ENCODE measurements at places on chromosomes 1 and 21. TPM values are rescaled to one million over a fixed set of nuclear protein-coding genes. Genes with fewer than 3 reads are reported as not detected.

The HPCAL4 gene
- total RNA-seq = 2.2 TPM

GRCh38 chr1:44672254-44672955 lies 1.9 kb downstream of the TMEM53 start:
- H3K27ac ChIP-seq = no peak overlapping the region
- no peak overlapping the region for H3K4me3 ChIP-seq
- no peaks in the 10 kb centered on the region for H3K36me3 ChIP-seq
- H3K4me1 ChIP-seq = peaks cover 19% of the 10 kb centered on the region
- no peaks in the 10 kb centered on the region for H3K27me3 ChIP-seq
- no peak for DNase-seq

- H3K27me3 ChIP-seq = no peaks in the 10 kb centered on the region
- H3K36me3 ChIP-seq = peaks cover 3% of the 10 kb centered on the region
- H3K4me3 ChIP-seq = no peak overlapping the region
- no peaks in the 10 kb centered on the region for H3K4me1 ChIP-seq
- DNase-seq = no peak
These were observed 165.8 kb downstream of the LYPLAL1 start for GRCh38 chr1:219339466-219339865.

GRCh38 chr1:53678938-53679825 lies 59.8 kb downstream of the GLIS1 start:
- no peak overlapping the region for H3K4me3 ChIP-seq
- H3K27ac ChIP-seq = no peak overlapping the region
- DNase-seq = no peak
- peaks cover 4% of the 10 kb centered on the region for H3K27me3 ChIP-seq
- H3K4me1 ChIP-seq = peaks cover 7% of the 10 kb centered on the region
- H3K36me3 ChIP-seq = no peaks in the 10 kb centered on the region

- DNase-seq = no peak
- no peak overlapping the region for H3K27ac ChIP-seq
- peaks cover 24% of the 10 kb centered on the region for H3K27me3 ChIP-seq
- H3K4me3 ChIP-seq = no peak overlapping the region
- no peaks in the 10 kb centered on the region for H3K36me3 ChIP-seq
These were observed 7.0 kb downstream of the SH2D5 start for GRCh38 chr1:20725189-20726117.

The OR2T2 gene
- total RNA-seq = not detected

The SYTL1 gene
- total RNA-seq = 45.5 TPM

The CYP4A22 gene
- not detected for total RNA-seq

- DNase-seq = no peak
- no peaks in the 10 kb centered on the region for H3K36me3 ChIP-seq
- H3K27ac ChIP-seq = no peak overlapping the region
- no peak overlapping the region for H3K4me3 ChIP-seq
- H3K27me3 ChIP-seq = no peaks in the 10 kb centered on the region
- peaks cover 48% of the 10 kb centered on the region for H3K4me1 ChIP-seq
These were observed 1.5 kb upstream of the CD48 start for GRCh38 chr1:160713161-160713560.

GRCh38 chr21:35940074-35940927 lies 120.0 kb downstream of the SETD4 start:
- no peaks in the 10 kb centered on the region for H3K4me1 ChIP-seq
- H3K4me3 ChIP-seq = no peak overlapping the region
- no peaks in the 10 kb centered on the region for H3K36me3 ChIP-seq
- DNase-seq = peak; percentile 3
- H3K27ac ChIP-seq = no peak overlapping the region
- peaks cover 7% of the 10 kb centered on the region for H3K27me3 ChIP-seq
